MG63 (cell line): ENCODE measurements at places on chromosomes 7 and 10. TPM values are rescaled to one million over a fixed set of nuclear protein-coding genes. Genes with fewer than 3 reads are reported as not detected.

Gene CALML5
- not detected in 2 replicates for total RNA-seq

Gene WAC
- 32.6 and 37.0 TPM in 2 replicates for total RNA-seq

Gene CAPZA2
- 104 and 168 TPM in 2 replicates for total RNA-seq

Gene SPDYE6
- total RNA-seq, result not detected in 2 replicates

Gene DCLRE1A
- total RNA-seq, result 7.4 and 10.2 TPM in 2 replicates

Gene NFE2L3
- 15.2 and 19.2 TPM in 2 replicates for total RNA-seq
